Activated T-helper 1 cell treated with anti-CD3 and anti-CD28 coated beads, Interleukin-12 subunit alpha, Interleukin-12 subunit beta, Interleukin-2, Interleukin-4 antibody, amounts not matched to agents 30 ng/mL and 10 ng/mL and 1 ng/mL, durations not matched to agents 14 hours and 24 hours and 36 hours (primary cell): ENCODE measurements at places on chromosomes 16 and 17. TPM values are rescaled to one million over a fixed set of nuclear protein-coding genes. Genes with fewer than 3 reads are reported as not detected.

The ZNF385C gene
- 0.10 TPM in 1 of 2 replicates, not detected in the other for total RNA-seq

The PPM1E gene
- total RNA-seq, result 0.03 TPM in 1 of 2 replicates, not detected in the other

The EIF4A3 gene
- 179 and 182 TPM in 2 replicates for total RNA-seq

DNA sequence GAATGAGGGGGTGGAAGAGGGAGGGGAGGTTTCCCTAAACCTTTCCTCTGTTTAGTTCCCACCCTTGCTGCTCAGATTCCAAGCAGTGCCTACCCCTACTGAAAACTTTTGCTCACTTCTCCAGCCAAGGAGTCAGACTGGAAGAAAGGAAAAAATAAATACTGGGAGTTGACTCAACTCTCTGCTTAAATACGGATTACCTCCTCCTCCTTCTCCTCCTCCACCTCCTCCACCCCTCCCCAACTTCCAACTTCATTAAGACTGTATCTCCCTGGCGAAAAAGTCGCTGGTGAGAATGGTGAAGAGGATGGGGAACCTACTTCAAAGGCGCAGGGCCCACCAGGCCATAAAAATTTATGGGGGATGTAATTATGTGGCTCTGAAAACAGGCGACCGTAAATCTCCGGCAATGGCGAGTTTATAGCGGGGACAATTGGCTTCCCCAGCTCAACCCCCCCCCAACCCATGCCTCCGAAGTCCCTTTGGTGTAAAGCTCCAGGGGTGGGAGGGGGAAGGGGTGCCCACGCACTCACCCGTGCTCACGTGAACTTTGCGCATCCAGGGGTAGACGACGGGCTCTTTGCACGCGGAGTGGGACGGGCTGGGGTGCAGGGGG, 712 bp downstream of the HOXB4 start:
- H3K27ac ChIP-seq, result peak overlapping the region; percentile 77
- H3K36me3 ChIP-seq, result peaks cover 7% of the 10 kb centered on the region
- H3K4me1 ChIP-seq, result peaks cover 60% of the 10 kb centered on the region
